Astrocyte of the hippocampus (primary cell): ENCODE measurements at places on chromosomes 11 and 22.

DNA sequence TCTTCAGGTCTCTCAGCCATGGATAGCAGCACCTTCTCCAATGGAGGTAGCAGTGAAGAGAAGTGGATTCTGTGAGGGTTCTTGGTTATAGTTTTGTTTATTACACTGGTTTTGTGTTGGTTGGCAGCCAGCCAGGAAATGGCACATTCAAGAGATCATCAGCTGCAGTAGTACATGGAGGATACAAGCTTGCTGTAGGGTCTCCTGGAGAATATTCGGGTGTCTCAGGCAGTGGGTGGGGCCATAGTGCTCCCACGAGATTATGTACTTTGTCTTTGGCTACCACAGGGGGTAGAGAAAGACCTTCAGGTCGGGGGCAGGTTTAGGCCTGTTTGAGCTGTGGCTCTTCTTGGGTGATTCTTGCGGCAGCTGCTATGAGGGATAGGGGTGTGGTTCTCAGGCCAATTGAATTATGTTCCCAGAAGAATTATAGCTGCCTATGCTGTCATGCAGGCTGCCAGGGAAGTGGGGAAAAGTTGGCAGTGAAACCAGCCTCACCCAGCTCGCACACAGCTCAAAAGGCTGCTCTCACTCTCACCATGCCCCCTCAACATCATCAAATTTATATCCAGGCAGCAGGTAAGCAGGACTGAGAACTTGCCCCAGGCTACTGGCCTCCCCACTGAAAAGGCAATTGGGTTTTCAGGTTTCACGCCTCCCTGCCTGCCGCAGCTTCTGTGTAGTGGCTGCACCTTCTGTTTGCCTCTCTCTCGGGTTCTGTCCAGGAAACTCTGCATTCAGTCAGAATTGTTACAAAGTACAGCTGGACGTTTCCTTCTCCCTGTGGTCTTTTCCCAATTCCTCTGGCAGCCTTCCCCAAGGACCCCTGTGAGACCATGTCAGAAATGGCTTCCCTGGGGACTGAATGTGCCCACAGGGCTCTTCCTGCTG, 435.5 kb downstream of the LUZP2 start:
- DNase-seq: no peak

DNA sequence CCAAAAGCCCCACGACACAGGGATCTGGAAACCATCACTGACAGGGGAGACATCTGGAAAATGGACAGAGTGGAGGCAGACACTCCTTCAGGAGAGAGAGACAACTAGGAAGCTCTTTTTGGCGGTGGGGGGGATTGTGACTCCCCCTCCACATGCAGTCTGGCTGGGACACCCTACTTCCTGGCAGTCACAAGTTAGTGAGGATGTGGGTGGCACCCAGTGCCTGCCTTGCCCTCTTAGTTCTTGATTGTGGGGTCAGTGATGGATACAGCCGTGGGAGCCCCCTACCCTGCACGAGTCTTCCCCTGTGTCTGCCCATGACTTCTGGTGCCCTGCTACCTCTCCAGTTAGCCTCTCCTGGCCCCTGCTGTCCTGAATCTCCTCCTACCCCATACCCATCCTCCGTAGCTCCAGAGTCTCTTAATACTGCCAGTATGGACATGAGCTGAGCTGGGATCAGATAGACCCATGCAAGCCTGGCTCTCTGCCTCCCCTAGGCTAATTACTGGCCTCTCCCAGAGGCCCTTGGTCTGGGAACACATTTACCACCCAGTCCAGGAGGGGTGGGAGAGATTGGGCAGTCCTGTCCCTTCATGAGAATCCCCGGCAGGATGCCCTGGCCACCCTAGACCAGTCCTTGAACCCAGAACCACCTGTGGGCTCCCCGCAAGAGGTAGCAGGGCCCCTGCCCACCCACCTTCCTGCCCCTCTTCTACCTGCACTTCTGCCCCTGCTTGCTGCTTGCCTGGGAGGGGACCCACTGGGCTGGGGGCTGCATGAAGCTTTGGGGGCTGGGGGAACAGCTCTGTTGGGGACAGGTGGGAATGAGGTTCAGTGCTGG, 22.8 kb downstream of the RHBDD3 start:
- DNase-seq: no peak

- no peak for DNase-seq
Observed at GRCh38 chr11:34960277-34960676, 43.9 kb downstream of the PDHX start.

- DNase-seq: peak; percentile 65
Observed at GRCh38 chr11:35623621-35624168, 5.4 kb downstream of the FJX1 start.

- DNase-seq: no peak
Observed at GRCh38 chr11:119788096-119788883, 59.3 kb upstream of the NECTIN1 start.

DNA sequence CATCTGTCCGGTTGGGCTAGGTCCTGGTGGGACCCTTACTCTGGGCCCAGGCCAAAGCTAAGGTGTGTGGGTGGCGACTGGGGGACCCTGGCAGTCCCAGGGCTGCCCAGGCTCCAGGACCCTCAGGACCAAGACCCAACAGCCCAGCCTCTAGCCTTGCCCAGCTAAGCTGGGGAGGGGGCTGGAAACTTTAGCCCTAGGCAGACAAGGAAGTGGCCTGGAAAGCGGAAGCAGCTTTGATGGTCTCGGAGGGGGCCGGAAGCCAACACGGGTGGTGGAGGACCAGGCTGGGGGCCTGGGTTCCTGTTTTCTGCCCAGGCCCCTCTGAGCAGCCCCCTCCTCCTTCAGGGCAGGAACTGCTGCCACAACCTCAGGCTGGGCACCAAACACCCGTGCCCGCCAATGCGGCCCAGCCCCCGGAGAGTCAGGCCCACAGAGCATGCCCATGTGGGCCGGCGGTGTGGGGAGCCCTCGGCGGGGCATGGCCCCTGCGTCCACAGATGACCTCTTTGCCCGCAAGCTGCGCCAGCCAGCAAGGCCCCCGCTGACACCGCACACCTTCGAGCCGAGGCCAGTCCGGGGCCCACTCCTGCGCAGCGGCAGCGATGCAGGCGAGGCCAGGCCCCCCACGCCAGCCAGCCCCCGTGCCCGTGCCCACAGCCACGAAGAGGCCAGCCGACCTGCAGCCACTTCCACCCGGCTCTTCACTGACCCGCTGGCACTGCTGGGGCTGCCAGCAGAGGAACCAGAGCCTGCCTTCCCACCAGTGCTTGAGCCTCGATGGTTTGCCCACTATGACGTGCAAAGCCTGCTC, 2.8 kb downstream of the SIPA1 start:
- DNase-seq: no peak

DNA sequence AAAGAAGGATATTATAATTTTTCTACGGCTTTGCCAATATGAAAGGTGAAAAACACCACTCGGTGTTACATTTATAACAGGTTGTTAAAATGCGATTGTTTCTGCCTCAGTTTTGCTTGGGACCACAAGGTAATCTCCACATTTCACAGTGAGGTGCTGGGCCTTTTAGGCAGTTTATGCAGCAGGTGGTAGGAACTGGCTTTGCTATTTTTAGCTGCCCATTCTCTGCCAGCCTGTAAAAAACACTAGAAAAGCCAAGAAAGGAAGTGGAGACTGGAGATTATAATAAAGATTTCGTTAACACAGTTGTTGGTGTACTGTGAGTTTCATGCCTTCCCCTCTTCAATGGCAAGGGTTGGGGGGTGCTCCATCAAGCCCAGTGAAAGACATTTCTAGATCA, 8.0 kb upstream of the MRPL16 start:
- no peak for DNase-seq

DNA sequence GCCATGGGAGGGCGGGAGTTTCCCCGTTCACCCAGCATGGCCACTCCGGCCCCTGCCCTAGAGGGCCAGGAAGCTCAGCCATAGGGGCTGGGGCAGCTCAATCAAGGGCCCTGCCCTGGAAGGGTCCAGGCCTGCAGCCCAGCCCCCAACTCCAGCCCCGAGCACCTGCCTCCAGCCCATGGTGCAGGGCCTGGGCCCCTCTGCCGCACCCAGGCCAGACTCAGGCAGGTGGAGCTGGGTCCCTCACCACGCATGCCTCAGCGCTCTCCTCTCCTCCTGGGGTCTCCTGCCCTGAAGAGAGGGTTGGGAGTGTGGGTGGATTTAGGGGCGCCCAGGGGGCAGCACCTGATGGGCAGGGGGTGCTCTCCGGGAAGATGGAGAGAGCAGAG, 13.1 kb downstream of the MLC1 start:
- DNase-seq: no peak

DNA sequence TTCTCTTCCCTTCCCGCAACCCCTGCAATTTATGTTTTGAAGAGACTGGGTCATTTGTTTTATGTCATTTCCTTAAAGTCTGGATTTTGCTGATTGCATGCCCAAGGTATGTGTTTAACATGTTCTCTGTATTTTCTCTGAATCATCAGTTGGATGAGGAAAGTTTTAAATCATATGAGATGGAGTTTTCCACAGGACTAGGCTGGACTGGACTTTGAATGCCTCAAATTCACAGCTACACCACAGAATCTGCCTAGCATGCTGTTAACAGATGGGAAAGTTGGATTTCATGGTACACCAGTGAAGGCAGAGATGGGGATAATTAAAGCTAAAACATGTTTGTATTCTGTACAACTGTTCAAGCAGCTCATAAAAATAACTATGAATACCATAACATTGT, 62.6 kb downstream of the CWC15 start:
- no peak for DNase-seq

GRCh38 chr11:66100272-66101065, 30.4 kb downstream of the PACS1 start:
- peak; percentile 42 for DNase-seq

- no peak for DNase-seq
Observed at GRCh38 chr22:36282328-36282831, 29.4 kb downstream of the APOL1 start.

GRCh38 chr11:44574610-44575287, 9.3 kb downstream of the CD82 start:
- peak; percentile 87 for DNase-seq

DNA sequence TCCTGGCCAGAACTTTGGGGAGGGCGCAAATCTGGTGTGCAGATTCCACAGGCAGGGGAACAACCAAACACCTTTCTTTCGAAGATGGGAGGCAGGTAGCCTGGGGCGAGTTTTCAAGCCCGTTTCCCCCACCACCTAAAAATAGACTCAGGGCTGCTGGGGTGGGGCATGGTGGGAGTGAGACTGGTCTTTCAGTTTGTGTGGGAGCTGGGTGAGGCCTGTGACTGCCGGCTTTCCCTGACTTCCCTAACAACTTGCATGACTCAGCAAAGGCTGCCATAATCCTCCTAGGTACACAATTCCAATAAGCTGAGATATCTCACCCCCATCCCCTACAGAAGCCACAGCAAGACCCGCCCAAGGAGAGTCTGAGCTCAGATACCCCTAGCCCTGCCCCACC, 4.3 kb upstream of the OR5B12 start:
- DNase-seq: no peak

GRCh38 chr11:17845431-17845881, 110.9 kb downstream of the KCNC1 start:
- DNase-seq: peak; percentile 31

- no peak for DNase-seq
Observed at GRCh38 chr22:49084206-49084605, 743.5 kb downstream of the BRD1 start.

DNA sequence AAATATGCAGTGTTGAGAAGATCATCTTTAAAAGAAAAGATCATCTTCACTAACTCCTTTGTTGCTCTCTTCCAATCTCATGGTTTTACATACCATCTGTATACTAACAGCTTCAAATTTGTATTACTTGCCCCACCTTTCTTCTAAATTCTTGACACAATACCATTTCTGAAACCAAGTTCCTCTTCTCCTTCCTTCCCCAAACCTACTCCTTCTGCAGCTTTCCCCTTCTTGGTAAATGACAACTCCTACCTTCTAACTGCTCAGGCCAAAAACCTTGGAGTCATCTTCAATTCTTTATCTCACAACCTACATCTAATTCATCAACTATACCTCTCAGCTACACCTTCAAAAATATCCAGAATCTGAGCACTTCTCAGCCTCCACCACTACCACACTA, 9.3 kb downstream of the PRCP start:
- DNase-seq: no peak

- DNase-seq: peak; percentile 92
Observed at GRCh38 chr22:45968751-45969413, 8.1 kb downstream of the WNT7B start.

DNA sequence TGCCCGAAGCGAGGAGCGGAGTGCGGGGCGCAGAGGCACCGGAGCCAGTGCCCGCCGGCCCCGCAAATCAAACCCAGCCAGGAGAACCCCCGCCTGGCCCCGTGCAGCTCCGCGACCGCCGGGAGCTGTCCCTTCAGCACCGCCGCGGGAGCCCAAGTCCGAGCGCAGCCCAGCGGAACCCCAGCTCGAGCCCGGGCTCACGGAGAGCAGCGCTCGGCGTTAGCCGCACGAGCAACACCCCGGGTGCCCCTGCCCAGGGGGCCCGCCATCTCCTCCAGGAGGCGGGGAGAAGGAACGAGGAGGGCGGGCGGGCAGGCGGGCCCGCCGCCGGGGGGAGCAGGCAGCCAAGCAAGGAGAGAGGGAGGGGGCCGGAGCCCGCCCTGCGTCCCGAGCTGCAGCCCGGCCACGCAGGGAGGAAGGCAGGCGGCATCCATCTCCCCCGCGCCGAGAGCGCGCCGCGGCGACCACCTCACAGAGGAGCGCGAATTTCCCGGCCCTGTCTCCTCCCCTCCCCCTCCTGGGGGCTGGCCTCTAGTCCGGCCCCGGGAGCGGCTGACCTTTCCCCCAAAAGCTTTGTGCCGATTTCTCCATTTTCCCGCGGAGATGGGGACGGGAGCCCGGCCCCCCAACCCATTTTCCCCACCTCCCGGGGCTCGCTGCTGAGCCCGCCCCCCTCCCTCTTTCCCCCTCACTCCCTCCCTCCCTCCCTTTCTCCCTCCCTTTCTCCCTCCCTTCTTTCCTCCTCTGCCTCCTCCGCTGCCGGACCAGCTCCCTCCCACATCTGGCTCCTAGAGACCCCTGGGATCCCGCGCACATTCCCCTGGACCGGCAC, 621 bp downstream of the KCNC1 start:
- DNase-seq: peak; percentile 94

- DNase-seq: no peak
Observed at GRCh38 chr22:48393041-48393370, 1434.7 kb downstream of the BRD1 start.

- DNase-seq: no peak
Observed at GRCh38 chr22:20573176-20573832, 65.9 kb downstream of the MED15 start.
